Stimulated activated CD8-positive, alpha-beta memory T cell treated with anti-CD3 and anti-CD28 coated beads, Interleukin-15, amount 100 ng/mL, for 4 hours (primary cell): ENCODE measurements at places on chromosomes 1 and 21.
A peak's percentile ranks its signal among the peaks of the same experiment; 100 is the strongest.

DNA sequence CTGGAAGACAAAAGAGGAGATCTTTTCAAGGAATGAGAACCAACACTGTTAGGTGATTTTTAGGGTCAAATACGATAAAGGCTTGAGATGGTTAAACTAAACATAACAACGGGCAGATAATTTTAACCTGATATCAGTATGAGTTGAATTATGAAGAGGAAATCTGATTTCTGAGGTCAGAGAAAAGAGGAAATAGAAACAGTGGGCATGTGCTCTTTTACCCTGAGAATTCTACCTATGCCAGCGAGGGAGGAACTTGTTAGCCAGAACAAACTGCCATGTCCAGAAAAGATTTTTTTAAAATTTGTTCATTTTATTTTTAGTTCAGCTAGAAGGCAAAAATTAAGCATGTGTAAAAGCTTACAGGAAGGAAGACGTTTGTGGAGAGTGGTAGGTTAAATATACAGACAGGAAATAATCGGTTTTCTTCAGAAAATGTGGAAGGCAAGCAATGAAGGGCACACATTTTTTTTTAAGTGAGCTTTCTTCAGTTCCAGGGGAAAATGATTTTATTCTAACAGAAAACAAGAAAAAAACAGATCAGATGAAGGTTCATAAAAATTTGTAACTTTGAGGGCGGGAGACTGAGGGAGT lies 1745.3 kb downstream of the MRPL39 start:
- no peak for DNase-seq

- no peak for DNase-seq
These were observed 72.9 kb upstream of the SELENON start for GRCh38 chr1:25727088-25727487.

- DNase-seq, result no peak
These were observed 164.5 kb upstream of the BEND5 start for GRCh38 chr1:48940962-48941732.

DNA sequence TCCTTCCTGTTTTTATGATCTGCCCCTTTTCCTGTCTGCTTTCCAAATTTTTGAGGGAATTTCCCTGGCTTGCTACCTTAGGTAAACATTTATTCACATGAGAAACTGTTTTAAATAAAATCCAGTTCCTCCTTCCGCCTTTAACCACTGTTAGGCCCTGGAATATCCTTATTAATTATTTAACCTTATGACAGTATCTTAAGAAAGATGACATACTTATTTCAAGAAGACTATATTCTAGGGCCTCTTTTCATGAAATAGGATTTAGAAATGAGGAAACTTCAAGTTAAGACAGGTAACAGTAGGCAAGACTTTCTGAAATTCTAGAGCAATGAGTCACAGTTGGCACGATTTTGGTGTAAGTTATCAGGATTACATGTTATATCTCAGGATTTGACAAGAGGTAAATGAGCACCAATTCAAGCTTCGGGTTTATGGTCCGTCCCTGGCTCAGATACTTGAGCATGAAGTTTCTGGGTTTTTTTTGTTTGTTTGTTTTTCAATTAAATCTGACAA lies 2.0 kb upstream of the TNFSF18 start:
- no peak for DNase-seq

DNA sequence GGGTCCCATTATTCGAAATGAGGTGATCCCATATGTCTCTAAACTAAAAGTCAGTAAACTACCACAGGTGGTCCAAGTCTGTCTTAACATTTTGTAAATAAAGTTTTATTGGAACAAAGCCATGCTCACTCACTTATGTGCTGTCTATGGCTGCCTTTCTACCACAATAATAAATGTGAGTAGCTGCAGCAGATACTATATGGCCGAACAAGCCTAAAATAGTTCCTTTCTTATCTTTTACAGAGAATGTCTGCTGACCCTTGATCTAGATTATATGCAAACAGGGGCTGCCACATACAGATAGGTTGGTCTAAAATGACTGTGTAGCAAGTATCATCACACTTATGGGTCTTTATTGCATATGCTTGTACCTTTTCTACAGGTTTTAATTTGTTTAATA lies 140.0 kb downstream of the VAV3 start:
- no peak for DNase-seq

GRCh38 chr1:12407050-12407961 lies 177.5 kb downstream of the VPS13D start:
- DNase-seq, result no peak

DNA sequence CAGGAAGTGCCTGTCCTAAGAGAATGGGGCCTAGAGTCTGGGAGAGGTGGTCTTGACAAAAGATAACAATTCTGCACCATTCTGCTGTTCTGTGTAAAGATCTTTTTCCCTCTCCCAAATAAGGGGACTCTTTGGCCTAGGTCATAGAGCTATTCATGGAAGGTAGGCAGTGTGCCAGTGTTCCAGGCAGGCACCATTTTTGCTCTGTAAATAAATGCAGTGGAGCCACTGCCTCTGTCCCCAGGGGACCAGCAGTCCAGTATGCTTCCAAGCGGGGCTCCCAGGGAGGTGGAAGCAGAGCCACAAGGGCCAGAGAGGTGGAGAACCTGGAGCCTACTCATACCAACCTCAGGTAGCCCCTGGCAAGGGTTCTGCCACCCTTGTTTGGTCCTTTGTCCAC lies 25.9 kb downstream of the KCNA2 start:
- no peak for DNase-seq

GRCh38 chr1:32062867-32063230 lies 9.9 kb upstream of the TMEM39B start:
- DNase-seq, result no peak

DNA sequence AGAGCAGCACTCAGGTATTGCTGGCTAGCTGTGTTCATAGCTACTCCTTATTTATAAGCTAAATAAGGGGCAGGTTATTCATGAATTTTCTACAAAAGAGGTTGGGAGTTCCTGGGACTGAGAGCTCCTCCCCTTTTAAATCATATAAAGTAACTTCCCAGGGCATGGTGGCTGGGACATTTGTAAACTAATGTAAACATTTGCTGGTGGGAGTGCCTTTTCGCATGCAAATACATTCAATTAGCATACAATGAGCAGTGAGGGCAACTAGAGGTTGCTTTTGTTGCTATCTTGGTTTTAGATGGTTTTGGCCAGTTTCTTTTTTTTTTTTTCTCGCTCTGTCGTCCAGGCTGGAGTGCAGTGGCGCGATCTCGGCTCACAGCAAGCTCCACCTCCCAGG lies 43.4 kb downstream of the GNPAT start:
- no peak for DNase-seq

DNA sequence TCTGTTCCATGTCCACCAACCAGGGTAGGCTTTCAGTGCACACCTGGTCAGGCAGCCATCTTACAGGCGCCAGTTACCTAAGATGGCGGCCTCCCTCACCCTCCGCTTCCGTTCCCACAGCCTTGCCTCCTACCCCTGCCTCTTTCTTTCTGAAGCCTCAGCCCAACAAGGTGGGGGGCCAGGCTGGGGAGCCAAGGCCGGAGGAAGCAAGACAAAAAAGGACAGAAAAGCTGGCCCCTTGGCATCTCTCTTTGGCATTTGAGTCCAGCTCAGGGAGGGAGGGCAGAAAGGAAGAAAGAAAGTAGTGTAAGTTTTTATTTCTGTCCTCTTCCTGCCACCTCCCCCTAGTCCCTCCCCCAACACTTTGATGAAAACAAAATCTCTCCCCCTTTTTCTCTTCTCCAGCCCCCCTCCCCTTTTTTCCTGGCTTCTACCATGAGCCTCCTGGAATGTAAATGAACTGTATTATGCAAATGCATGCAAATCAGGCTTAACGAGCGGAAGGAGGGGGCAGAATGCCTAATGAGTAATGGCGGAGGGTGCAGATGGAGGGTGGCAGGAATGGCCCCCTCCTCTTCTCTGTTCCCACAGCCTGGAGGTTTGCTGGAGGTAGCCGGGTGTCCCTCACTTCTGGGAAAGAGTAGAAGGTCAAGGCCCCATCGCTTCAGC lies 43.8 kb downstream of the RHBG start:
- no peak for DNase-seq

- DNase-seq, result no peak
These were observed 148.7 kb upstream of the LMO4 start for GRCh38 chr1:87179851-87180519.

- DNase-seq, result no peak
These were observed 160.9 kb downstream of the PBX1 start for GRCh38 chr1:164719676-164720439.

DNA sequence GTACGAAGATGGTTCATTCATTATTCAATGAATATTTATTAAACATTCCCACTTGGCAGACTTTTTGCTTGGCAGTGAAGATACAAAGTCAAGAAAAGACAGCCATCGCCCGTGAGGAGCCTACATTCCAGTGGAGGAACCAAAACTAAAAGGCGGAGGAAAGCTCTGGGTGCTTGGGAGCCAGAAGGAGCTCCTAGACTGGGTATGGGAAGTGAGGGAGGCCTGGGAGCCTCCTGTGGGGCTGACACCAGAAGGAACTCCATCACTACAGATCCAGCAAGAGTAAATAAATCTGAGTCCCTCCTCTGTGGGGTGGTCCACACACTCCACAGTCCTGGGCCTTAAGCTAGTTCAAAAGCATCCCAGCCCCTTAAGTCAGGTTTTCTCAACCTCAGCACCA lies 14.9 kb downstream of the RNASEL start:
- DNase-seq, result no peak

GRCh38 chr1:29960876-29961275 lies 724.6 kb downstream of the PTPRU start:
- DNase-seq, result no peak

DNA sequence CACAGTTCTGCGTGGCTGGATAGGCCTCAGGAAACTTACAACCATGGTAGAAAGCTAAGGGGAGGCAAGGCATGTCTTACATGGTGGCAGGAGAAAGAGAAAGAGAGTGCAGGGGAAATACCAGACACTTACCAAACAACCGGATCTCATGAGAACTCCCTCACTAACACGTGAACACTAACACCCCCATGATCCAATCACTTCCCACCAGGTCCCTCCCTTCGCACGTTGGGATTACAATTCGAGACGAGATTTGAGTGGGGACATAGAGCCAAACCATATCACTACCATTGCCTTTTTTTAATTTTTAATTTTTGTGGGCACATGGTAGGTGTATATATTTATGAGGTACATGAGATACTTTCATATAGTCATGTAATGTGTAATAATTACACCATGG lies 23.8 kb upstream of the PPP1R8 start:
- no peak for DNase-seq

GRCh38 chr1:114729782-114730181 lies 13.2 kb upstream of the NRAS start:
- no peak for DNase-seq

GRCh38 chr1:27111626-27112573 lies 43.0 kb downstream of the SLC9A1 start:
- DNase-seq, result peak; percentile 37

- DNase-seq, result peak; percentile 63
These were observed 44.9 kb downstream of the CHAF1B start for GRCh38 chr21:36429947-36430546.

- DNase-seq, result no peak
These were observed 6.2 kb upstream of the LRRC40 start for GRCh38 chr1:70211541-70211940.

DNA sequence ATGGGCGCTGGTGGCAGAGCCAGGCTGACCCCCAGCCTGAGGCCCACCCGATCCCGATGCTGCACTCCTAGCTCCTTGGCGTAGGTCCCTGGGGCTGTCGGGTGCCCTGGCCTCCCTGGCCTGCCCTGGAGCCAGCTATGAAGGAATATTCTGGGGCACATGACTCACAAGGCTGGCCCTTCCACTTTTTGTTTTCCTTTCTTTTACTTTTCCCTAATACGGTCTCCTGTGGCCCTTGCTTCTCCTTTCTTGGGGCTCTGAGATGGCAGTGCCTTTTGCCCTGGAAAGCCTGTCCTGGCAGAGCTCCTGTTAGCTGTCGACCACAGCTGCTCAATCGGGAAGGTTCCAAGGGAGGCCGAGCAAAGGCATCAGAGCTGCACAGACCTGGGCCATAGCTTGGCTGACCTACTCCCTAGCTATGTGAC lies 22.1 kb downstream of the ARHGEF10L start:
- DNase-seq, result no peak

DNA sequence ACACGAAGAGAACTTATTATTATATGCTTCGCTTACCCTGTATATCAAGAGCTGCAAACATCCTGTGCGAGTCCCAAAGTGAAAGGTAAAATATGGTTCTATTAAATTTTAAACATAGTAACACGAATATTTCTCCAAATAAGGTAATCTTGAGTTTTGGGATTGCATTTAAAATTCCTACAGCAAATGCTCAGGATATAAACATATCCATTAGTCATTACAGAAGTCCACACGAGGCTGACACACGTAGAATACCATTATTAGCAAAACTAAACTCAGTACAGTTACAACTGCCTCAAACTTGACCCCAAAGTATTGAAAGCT lies 282 bp upstream of the LYPLAL1 start:
- DNase-seq, result no peak

DNA sequence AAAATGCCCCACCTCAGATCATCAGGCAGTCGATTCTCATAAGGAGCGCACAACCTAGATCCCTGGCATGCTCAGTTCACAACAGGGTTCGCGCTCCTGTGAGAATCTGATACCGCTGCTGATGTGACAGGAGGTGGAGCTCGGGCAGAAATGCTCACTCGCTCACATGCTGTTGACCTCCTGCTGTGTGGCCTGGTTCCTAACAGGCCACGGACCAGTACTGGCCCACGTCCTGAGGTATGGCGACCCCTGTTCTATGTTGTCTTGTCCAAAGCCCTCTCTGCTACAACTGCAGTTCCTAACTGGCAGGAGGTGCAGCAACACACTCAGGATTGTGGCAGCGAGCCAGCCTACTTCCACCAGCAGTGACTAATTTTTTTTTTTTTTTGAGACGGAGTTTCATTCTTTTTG lies 70.6 kb downstream of the CLSTN1 start:
- DNase-seq, result no peak

DNA sequence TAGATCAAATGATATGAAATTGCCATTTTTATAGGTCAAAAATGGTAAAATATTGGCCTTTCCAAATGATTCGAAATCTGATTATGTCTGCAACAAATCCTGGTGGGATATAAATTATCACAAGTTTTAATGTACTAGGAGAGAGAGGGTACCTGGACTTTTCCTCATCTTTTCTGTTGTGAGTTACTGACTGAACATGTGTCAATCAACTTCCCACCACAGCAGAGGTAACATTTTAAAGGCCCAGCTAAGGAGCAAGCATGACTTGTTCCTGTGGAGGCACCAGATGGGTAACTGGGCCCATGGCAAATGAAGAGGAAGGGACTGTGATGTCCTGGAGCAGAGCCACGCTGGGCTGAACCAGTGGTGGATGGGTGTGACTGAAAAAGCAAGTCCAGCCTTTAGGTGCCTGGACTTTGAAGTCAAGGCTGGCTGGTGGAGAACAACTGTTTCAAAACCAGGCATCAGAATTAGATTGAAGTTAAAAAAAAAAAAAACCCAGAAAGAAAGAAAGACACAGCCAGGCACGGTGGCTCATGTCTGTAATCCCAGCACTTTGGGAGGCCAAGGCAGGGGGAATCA lies 6.6 kb downstream of the MR1 start:
- no peak for DNase-seq

- no peak for DNase-seq
These were observed 57.5 kb downstream of the KIAA0319L start for GRCh38 chr1:35499652-35500176.

DNA sequence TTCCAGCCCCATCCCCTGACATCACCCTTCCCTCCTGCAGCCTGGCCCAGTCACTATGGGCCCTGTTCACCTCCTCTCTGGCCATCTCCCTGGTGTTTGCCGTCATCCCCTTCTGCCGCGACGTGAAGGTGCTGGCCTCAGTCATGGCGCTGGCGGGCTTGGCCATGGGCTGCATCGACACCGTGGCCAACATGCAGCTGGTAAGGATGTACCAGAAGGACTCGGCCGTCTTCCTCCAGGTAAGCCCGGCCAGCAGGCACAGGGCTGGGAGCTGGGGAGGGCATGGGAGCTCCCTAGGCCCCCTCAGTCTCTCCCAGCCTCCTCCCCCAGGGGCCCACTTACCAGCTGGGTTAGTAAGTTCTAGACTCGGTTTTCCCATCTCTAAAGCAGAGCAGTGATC lies 52.1 kb downstream of the ELK4 start:
- DNase-seq, result no peak
